ENCODE measurements at places on chromosomes 3 and 15.

DNA sequence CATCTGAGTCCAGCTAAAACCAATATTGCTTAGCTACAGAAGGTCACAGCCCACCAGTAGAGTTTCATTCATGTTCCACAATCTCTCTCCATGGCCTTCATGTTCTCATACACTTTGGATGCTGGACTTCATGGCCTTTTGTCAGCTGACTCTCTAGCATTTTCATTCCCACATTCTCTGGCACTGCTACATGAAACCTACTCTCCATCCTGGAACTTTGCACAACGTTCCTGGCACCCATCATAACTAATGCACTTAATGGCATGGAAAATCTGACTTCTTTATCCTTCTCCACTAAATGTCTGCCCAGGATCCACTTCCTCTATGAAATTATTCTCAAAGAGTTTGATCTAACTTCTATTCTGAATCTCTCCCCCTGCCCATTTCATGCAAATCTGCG lies 56.9 kb downstream of the SLC9A9 start:
- DNase-seq, result no peak

- peak; percentile 68 for DNase-seq
Observed at GRCh38 chr15:58438956-58439355, 7.2 kb downstream of the LIPC start.

DNA sequence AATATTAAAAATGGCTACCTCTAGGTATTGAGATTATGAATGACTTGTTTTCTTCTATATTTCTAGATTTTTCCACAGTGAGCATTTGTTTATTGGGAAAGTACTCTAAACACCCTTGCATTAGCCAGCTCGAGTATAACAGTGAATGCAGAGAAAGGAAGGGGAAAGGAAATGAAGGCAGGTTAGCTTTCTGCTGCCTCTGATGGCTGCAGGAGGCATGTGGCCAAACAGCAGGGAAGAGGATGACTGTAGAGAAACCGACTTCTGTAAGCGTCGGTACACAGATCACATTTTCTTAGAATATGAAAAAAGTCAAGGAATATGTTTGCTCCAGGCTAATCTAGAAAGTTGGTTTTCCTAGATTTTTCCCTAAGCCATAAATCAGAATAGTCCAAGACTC lies 19.8 kb downstream of the GNB5 start:
- DNase-seq, result no peak

GRCh38 chr3:81620849-81621248 lies 140.6 kb downstream of the GBE1 start:
- no peak for DNase-seq

- DNase-seq, result no peak
Observed at GRCh38 chr3:15443826-15444524, 16.6 kb downstream of the EAF1 start.

DNA sequence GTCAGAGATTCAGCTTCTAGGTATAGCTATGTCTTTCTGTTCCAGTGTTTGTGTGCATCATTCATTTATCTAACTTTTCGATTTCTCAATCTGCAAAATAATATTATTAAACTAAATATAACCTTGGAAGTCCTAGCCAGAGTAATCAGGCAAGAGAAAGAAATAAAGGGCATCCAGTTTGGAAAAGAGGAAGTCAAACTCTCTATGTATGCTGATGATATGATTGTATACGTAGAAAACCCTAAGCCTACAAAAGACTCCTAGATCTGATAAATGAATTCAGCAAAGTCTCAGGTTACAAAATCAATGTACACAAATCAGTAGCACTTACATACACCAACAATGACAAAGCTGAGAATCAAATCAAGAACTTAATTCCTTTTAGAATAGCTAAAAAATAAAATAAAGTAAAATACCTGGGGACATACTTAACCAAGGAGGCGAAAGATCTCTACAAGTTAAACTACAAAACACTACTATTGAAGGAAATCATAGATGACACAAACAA lies 718.2 kb downstream of the NTRK3 start:
- no peak for DNase-seq

DNA sequence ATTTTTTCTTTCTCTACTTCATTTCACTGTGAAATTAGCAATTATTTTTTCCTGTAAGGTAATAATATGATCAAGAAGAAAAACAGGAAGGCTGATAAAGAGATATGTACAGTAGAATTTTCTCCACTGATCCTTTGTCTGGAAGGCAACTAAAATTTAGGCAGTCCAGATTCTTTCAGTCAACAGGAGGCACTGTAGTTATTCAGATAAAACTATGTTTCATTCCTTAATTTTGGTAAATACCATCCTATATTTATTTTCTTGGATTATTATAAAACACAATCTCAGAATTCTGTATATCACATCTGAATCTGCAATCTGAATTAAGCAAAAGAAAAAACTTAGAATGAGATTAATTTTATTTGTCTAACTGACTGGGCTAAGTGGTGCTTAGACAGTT lies 343.2 kb downstream of the LSAMP start:
- DNase-seq, result no peak

GRCh38 chr15:39543651-39544050 lies 37.2 kb upstream of the THBS1 start:
- DNase-seq, result no peak

- DNase-seq, result no peak
Observed at GRCh38 chr3:128551451-128551850, 58.5 kb upstream of the GATA2 start.

Data from tongue (tissue), 3 donors.